ENCODE measurements at places on chromosomes 12 and 14. TPM values are rescaled to one million over a fixed set of nuclear protein-coding genes. Genes with fewer than 3 reads are reported as not detected.

- H3K4me3 ChIP-seq: peak overlapping the region; percentile 67
- H3K36me3 ChIP-seq: peaks cover 9% of the 10 kb centered on the region
- H3K27me3 ChIP-seq: no peaks in the 10 kb centered on the region
- peaks cover 50% of the 10 kb centered on the region for H3K4me1 ChIP-seq
- DNase-seq: peak; percentile 78
Observed at GRCh38 chr14:55103005-55103640, 25.9 kb upstream of the LGALS3 start.

GRCh38 chr12:26239122-26239851 lies 43.9 kb downstream of the SSPN start:
- peaks cover 15% of the 10 kb centered on the region for H3K27me3 ChIP-seq
- H3K36me3 ChIP-seq: no peaks in the 10 kb centered on the region
- no peak overlapping the region for H3K4me3 ChIP-seq
- no peak for DNase-seq

GRCh38 chr12:96462571-96463280 lies 26.7 kb upstream of the CFAP54 start:
- H3K27me3 ChIP-seq: no peaks in the 10 kb centered on the region
- no peak overlapping the region for H3K27ac ChIP-seq
- H3K4me1 ChIP-seq: no peaks in the 10 kb centered on the region
- no peak overlapping the region for H3K4me3 ChIP-seq
- H3K36me3 ChIP-seq: no peaks in the 10 kb centered on the region

DNA sequence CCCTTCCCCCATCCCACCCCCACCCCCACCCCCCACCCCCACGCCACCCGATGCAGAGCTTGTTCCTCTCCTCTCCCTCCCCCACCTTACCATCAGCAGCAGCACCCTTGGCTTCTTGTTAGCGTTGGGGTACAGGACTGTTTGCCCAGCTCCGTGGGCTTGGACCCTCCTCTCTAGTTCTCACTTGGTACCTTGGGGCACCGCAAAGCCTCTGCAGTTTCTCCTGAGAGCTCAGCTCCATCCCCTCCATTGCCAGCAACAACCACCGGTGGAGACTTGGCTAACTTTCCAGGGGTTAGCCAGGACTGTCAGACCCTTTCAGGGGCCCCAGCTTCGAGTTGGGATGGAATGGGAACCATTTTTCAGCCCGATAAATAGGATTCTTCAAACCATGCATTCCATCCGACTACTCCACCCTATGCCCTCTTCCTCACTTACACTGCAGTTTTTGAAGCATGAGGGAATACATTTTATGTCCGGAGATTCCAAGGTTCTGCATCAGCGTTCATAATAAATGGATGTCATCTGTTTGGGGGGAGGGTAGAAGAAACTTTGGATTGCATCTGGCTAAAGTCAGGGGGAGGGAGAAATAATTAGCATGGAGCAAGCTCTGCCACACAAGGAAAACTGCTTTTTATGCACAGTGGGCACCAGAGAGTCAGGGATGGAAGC lies 1.1 kb downstream of the SCN8A start:
- H3K36me3 ChIP-seq: no peaks in the 10 kb centered on the region
- no peak for DNase-seq
- H3K4me1 ChIP-seq: peaks cover 13% of the 10 kb centered on the region
- peaks cover 44% of the 10 kb centered on the region for H3K27me3 ChIP-seq
- peak overlapping the region; percentile 75 for H3K4me3 ChIP-seq
- H3K27ac ChIP-seq: no peak overlapping the region

DNA sequence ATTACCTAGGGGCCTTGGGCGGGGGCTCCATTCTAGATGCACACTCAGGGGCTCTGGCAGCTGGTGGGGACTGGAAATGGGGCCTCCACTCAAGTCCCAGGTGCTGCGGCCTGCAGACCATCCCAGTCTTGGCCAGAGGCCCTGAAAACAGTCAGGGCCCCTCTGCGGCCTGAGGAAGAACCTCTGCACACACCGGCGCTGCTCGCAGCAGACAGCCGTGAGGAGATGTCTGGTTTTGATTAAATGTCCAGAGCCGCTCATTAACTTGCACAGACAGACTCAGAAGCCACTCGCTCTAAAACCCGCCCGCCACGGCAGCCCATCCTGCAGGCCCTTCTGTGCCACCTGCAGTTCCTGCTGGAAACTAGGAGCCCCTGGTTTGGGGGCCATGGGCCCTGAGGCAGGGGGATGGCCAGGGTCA lies 36.4 kb upstream of the NCOR2 start:
- no peaks in the 10 kb centered on the region for H3K36me3 ChIP-seq
- H3K4me1 ChIP-seq: peaks cover 13% of the 10 kb centered on the region
- H3K27ac ChIP-seq: no peak overlapping the region
- DNase-seq: no peak
- H3K27me3 ChIP-seq: peaks cover 1% of the 10 kb centered on the region
- no peak overlapping the region for H3K4me3 ChIP-seq

GRCh38 chr14:93049867-93050331 lies 65.8 kb downstream of the ITPK1 start:
- no peaks in the 10 kb centered on the region for H3K27me3 ChIP-seq
- H3K4me3 ChIP-seq: no peak overlapping the region
- peaks cover 21% of the 10 kb centered on the region for H3K36me3 ChIP-seq
- H3K4me1 ChIP-seq: peaks cover 36% of the 10 kb centered on the region
- H3K27ac ChIP-seq: no peak overlapping the region
- no peak for DNase-seq

- DNase-seq: no peak
- H3K4me3 ChIP-seq: no peak overlapping the region
- H3K36me3 ChIP-seq: no peaks in the 10 kb centered on the region
- no peaks in the 10 kb centered on the region for H3K27me3 ChIP-seq
- no peak overlapping the region for H3K27ac ChIP-seq
Observed at GRCh38 chr12:23555825-23556207, 393.7 kb downstream of the SOX5 start.

- no peak for DNase-seq
- H3K4me3 ChIP-seq: no peak overlapping the region
Observed at GRCh38 chr12:43179486-43179885, 372.5 kb downstream of the ADAMTS20 start.

DNA sequence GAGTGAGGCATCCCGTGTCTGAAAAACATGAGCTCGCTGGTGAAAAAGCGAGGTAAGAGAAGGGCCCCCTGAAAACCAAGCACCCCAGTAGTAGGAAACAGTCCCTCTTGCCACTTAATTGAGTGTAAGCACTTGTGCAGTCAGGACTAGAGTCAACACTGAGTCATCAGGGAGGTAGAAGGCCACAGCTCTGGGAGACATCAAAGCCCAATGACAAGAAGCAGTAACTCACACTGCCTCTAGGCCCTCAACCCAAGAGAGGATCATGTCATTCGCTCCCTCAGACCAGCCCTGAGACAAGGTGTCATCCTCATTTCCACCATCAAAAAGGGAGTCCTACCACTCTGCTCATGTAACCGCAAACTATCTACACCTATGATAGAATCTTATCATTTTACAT lies 17.8 kb downstream of the POMT2 start:
- peaks cover 3% of the 10 kb centered on the region for H3K36me3 ChIP-seq
- H3K27me3 ChIP-seq: no peaks in the 10 kb centered on the region
- peaks cover 17% of the 10 kb centered on the region for H3K4me1 ChIP-seq
- peak overlapping the region; percentile 63 for H3K27ac ChIP-seq

DNA sequence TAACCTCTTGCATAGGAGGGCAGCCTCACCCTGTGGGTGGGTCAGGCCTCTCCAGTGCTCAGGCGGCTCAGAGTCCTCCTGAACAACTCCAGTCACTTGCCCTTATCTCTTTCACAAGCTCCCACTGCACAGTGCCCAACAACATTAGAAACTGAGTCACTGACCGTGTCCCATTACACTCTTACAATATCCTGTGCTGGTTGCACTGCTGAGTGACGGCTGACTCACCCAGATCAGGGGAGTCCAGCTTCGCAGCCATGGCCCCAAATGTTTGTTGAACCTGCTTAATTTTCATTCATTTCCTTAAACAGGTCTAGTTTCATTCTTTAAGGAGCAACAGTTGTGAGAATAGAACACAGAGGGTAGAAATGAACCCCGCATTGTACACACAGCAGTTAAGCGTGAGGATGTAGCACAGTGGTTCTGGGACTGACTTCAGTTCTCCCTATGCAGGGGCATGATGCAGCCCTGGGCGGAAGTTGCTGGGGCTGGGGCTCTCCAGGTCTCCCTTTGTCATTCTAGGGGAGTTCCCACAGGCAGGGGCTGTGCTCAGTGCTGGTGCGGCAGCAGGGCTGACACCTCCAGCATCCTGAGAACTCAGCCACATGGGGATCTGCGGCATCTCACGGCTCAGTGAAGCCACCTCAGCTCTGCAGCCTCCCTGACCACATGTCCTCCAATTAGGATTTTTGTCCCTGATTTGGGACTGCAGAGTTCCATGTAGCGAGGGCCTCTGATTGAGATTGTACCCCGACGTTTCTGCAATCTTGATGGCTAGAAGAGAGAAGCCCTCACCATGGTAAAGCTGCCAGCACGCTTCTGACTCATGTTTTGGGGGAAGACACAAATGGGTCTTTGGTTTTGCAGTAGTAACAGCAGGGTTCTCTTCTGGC lies 16.1 kb downstream of the GPR68 start:
- peaks cover 65% of the 10 kb centered on the region for H3K36me3 ChIP-seq
- peak overlapping the region; percentile 99 for H3K27ac ChIP-seq
- peaks cover 87% of the 10 kb centered on the region for H3K4me1 ChIP-seq
- no peaks in the 10 kb centered on the region for H3K27me3 ChIP-seq

GRCh38 chr14:104314251-104314941 lies 176.0 kb downstream of the KIF26A start:
- no peaks in the 10 kb centered on the region for H3K4me1 ChIP-seq
- no peak overlapping the region for H3K4me3 ChIP-seq
- no peak for DNase-seq
- H3K27ac ChIP-seq: no peak overlapping the region
- no peaks in the 10 kb centered on the region for H3K36me3 ChIP-seq

GRCh38 chr14:22177870-22178269 lies 411.2 kb downstream of the DAD1 start:
- peaks cover 14% of the 10 kb centered on the region for H3K4me1 ChIP-seq
- H3K27me3 ChIP-seq: no peaks in the 10 kb centered on the region
- H3K4me3 ChIP-seq: no peak overlapping the region
- no peak overlapping the region for H3K27ac ChIP-seq
- no peaks in the 10 kb centered on the region for H3K36me3 ChIP-seq

DNA sequence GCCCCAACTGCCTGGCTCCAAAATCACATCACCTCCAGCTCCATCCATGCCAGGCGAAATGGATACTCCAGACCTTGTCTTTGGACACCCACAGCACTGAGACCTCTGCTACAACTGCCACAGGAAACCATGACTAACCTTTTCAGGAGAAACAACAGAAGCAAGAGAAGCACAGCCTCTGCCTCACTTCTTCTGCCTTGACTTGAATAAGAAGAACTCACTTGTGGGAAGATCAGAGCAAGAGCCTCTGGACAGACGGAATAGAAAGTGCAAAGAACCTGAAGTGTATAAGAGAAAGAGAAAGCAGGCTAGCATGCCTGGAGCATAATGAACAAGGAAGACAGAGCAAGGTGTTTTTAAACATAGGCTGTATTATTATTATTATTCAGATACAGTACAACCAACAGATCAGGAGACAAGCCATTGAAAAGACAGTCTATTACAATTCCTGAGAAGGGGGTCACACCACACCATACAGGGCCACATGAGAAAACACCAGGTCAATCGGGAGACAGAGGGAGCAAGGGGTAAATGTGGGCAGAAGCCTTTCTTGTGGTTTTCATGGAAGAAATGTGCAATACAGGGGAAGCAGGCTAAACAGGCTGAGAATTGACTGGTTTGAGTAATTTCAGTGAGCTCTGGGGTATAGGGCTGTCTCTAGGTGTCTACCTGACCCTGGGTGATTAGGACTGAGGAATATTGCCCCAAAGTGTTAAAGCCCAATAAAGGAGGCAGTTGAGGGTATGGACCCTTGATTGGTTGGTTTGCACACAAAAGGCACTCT lies 7.4 kb upstream of the OR10P1 start:
- no peaks in the 10 kb centered on the region for H3K36me3 ChIP-seq
- H3K27ac ChIP-seq: peak overlapping the region; percentile 36
- H3K4me3 ChIP-seq: no peak overlapping the region
- peaks cover 24% of the 10 kb centered on the region for H3K27me3 ChIP-seq

- peaks cover 44% of the 10 kb centered on the region for H3K4me1 ChIP-seq
- no peak overlapping the region for H3K4me3 ChIP-seq
- no peaks in the 10 kb centered on the region for H3K27me3 ChIP-seq
- DNase-seq: no peak
Observed at GRCh38 chr12:120861074-120861795, 42.9 kb downstream of the SPPL3 start.

- H3K27me3 ChIP-seq: no peaks in the 10 kb centered on the region
- peak; percentile 80 for DNase-seq
- peak overlapping the region; percentile 6 for H3K27ac ChIP-seq
- peaks cover 35% of the 10 kb centered on the region for H3K4me1 ChIP-seq
Observed at GRCh38 chr14:54622192-54622958, 55.4 kb downstream of the SAMD4A start.

- no peaks in the 10 kb centered on the region for H3K36me3 ChIP-seq
- no peak for DNase-seq
Observed at GRCh38 chr12:46788072-46788887, 37.5 kb downstream of the SLC38A4 start.

GRCh38 chr12:76117751-76118150 lies 33.3 kb upstream of the NAP1L1 start:
- no peaks in the 10 kb centered on the region for H3K36me3 ChIP-seq
- no peak overlapping the region for H3K4me3 ChIP-seq
- no peak for DNase-seq
- no peaks in the 10 kb centered on the region for H3K27me3 ChIP-seq
- H3K4me1 ChIP-seq: no peaks in the 10 kb centered on the region

GRCh38 chr12:108270035-108270848 lies 68.9 kb downstream of the CMKLR1 start:
- DNase-seq: no peak
- H3K4me1 ChIP-seq: no peaks in the 10 kb centered on the region
- no peak overlapping the region for H3K27ac ChIP-seq
- H3K4me3 ChIP-seq: no peak overlapping the region

DNA sequence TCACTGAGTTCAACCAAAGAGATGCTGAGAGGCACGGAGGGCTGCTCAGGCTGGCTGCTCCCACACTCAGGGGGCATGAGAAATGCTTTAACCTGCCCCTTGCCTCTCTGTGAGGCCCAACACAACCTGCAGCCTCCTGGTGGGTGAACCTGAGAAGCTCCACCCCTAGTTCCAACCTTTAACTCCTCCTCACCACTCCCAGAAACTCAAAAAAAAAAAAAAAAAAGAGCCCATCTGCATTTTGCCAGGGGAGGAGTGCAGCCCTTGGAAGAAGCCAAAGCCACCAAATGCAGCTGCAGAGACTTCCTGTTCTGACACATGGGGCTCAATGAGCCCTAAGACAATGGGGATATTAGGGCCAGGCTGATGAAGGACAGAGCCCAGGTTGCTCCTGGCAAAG lies 8.9 kb downstream of the KRT4 start:
- no peaks in the 10 kb centered on the region for H3K4me1 ChIP-seq
- no peaks in the 10 kb centered on the region for H3K36me3 ChIP-seq
- H3K27me3 ChIP-seq: peaks cover 1% of the 10 kb centered on the region
- no peak overlapping the region for H3K27ac ChIP-seq
- no peak for DNase-seq

- H3K36me3 ChIP-seq: no peaks in the 10 kb centered on the region
- no peaks in the 10 kb centered on the region for H3K4me1 ChIP-seq
- DNase-seq: no peak
- no peak overlapping the region for H3K27ac ChIP-seq
- H3K4me3 ChIP-seq: no peak overlapping the region
- H3K27me3 ChIP-seq: peaks cover 2% of the 10 kb centered on the region
Observed at GRCh38 chr14:39247256-39247655, 13.5 kb downstream of the MIA2 start.

- peak; percentile 81 for DNase-seq
- H3K4me1 ChIP-seq: peaks cover 74% of the 10 kb centered on the region
- no peaks in the 10 kb centered on the region for H3K27me3 ChIP-seq
- peak overlapping the region; percentile 98 for H3K27ac ChIP-seq
- peaks cover 76% of the 10 kb centered on the region for H3K36me3 ChIP-seq
Observed at GRCh38 chr14:99260587-99261551, 11.1 kb downstream of the BCL11B start.

REP15 gene
- total RNA-seq: not detected

GLT8D2 gene
- total RNA-seq: not detected

SART3 gene
- 81.4 TPM for total RNA-seq

LTB4R gene
- 11.7 TPM for total RNA-seq

FOXN4 gene
- total RNA-seq: not detected

CLEC4A gene
- 2.0 TPM for total RNA-seq
